ENCODE measurements at places on chromosomes 5 and 9.

DNA sequence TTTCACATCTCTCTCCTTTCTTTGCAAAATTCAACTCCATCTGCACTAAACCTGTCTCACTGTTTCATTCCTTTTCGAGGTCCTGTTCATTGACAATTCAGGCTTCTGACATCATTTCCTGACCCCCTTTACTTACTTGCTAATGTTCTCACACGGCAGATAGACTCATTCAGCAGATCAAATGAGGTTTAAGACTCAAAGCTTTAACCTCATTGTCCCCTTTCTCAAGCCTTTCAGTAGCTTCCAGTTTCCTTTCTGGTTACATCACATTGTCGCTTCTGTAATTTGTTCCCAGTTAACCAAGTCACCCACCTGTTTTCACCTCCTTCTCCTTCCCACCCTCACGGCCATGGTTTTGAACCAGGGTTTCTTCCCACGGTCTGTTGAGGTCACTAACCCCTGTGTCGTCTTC, 143.4 kb upstream of the OTULINL start:
- DNase-seq, result no peak

- no peak for DNase-seq
Measured at GRCh38 chr5:109486200-109486804, 76.5 kb upstream of the PJA2 start.

DNA sequence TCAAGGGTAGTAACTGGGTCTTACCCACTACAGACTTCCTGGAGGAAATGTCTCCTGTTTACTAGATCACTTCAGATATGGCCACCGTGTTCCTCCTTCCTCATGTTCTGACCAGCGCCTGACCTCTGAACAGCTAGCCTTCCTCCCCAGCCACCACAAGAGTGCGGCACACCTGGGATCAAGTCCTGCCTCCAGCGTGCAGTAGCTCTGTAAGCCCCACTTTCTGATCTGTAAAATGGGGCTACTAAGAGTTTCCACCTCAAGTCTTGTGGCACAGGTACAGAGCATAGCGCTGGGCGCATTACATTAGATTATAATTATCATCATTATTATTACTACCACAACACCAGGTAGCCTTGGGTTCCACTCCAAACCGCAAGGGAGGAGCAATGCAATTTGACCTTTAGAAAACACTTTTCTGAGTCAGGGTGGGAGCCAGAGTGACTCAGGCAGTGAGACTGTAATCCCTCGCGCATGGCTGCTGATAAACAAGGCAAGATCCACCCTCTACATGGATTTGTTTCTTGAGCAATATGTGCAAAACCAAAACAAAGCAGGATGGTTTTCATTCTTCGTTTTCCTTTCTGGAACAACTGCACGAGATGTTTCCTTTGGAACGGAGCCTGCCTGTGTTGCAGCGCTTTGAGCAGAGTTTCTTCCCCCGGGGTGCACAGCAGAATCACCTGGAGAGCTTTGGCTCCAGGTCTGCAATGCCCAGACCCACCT, 65.0 kb upstream of the ANGPTL2 start:
- no peak for DNase-seq

DNA sequence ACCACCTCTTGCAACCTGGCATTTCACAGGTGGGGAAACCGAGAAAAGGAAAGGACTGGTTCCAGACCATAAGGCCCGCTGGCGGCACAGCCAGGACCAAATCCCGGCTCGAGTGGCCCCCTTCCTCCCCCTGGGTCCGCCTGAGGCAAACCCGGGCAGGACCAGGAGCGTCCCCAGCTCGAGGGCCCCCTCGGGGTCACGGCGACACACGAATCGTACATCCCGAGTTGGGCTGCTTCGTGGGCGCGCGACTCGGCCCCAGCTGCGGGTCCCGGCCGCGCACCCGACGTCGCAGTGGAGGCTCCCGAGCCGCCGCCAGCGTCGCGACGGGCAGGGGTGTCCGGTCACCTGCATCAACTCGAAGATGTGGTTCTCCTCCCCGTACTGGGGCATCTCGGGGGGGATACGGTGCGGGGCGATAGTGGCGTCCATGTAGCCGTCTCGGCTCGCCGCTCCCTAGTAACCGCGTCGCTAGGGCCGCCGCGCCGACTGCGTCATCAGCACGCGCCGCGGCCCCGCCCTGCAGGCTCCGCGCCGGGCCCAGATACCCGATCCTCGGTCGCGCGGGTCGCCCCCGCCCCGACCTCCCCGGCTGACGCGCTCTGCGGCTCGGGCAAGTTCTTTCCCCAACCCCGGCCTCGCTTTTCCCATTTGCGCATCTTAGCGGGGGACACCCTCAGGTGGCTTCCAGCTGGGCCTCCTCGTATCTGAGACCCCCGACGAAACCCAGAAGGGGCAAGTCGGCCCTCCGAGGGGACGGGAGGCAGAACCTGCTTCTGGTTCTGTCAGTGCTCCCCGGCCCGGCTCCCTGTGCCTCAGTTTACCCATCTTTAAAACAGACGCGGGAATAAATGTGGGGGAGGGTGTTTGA, at the start of gene AK8:
TSS of gene AK8 (minus strand) at position 461 of the 871 bp plus-strand sequence. CDS start at position 432, 29 bp downstream.
- DNase-seq, result peak; percentile 71

GRCh38 chr9:129934041-129934591, 98.9 kb downstream of the USP20 start:
- no peak for DNase-seq

- no peak for DNase-seq
Measured at GRCh38 chr5:28810751-28811136, 1772.4 kb upstream of the CDH9 start.

- DNase-seq, result no peak
Measured at GRCh38 chr5:57524348-57525060, 41.9 kb upstream of the ACTBL2 start.

GRCh38 chr9:133375116-133375723, 640 bp downstream of the SURF4 start:
- DNase-seq, result peak; percentile 46

DNA sequence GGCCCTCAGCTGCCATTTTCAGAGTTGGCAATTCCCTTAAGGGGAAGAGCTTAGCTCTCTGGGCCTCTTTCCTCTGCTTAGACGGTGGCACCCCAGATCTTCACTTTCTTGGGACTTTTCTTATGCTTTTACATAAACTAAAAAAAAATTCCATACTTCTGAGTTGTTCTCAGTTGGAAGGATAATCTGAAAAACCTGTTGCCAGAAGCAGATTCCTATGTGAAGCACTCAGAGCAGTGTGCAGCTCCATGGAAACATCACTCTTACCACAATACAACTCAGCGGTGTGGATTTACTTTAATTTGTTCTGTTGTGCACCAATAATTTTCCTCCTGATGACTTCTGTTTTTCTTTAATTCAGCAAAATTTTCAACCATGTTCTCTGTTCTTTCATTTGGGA, 44.1 kb upstream of the MROH2B start:
- DNase-seq, result no peak

DNA sequence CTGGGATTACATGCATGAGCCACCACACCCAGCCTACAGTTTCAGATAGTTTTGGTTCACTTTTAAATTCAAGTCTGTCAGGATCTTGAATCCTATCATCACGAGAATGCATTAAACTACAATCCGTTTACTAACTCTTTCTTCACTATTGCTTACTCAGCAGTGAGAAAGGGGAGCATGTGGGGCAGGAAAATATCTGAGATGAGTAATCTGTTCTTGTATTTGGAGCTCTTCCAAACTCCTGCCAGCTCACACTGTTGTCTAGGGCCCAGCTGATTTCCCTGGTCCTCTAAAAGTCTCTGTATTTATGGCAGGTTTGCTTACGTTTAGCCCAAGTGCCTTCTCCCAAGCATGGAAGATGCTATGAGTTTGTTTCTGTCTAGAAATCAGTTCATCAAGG, 152.2 kb downstream of the FGF18 start:
- no peak for DNase-seq

GRCh38 chr9:101897196-101897595, 158.7 kb upstream of the GRIN3A start:
- no peak for DNase-seq

- no peak for DNase-seq
Measured at GRCh38 chr5:133947431-133947841, 21.0 kb downstream of the C5orf15 start.

- peak; percentile 61 for DNase-seq
Measured at GRCh38 chr5:132747616-132748440, 602 bp downstream of the CCNI2 start.

- no peak for DNase-seq
Measured at GRCh38 chr5:18792145-18792544, 1157.9 kb downstream of the TAF11L14 start.

GRCh38 chr5:103915081-103915480, 352.5 kb upstream of the NUDT12 start:
- DNase-seq, result no peak

GRCh38 chr9:124228516-124228915, 29.2 kb upstream of the NEK6 start:
- DNase-seq, result no peak

DNA sequence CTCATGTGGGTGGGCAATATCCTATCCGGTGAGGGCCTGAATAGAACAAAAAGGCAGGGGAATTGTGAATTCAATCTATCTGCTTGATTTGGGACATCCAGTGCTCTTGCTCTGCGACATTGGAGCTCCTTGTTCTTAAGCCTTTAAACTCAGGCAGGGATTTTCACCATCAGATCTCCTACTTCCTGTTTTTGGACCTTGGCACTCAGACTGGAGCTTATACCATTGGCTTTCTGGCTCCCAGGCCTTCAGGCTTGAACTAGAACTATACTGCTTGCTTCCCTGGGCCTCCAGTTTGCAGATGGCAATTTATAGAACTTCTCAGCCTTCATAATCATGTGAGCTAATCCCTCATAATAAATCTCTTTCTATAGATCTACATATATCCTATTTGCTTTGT, 134.3 kb upstream of the CLINT1 start:
- DNase-seq, result no peak

DNA sequence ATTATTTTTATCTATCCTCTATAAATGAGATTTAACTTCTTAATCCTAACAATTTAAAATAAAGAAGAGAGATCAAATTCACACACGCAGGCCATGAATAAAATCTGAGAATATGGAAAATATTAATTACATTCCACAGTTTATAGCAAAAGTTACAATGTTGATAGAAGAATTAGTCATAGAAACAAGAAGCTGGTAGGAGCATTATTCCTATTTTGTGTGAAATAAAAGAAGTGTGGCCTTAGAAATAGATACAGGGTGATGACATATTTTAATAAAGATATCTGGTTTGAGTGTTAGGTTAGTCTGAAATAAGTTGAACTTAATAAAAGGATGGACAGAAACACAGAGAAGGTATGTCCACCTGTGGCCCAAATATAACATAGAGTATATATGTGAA, 790.4 kb upstream of the NUDT12 start:
- no peak for DNase-seq

GRCh38 chr9:112408275-112408674, 28.4 kb downstream of the HSDL2 start:
- DNase-seq, result no peak

DNA sequence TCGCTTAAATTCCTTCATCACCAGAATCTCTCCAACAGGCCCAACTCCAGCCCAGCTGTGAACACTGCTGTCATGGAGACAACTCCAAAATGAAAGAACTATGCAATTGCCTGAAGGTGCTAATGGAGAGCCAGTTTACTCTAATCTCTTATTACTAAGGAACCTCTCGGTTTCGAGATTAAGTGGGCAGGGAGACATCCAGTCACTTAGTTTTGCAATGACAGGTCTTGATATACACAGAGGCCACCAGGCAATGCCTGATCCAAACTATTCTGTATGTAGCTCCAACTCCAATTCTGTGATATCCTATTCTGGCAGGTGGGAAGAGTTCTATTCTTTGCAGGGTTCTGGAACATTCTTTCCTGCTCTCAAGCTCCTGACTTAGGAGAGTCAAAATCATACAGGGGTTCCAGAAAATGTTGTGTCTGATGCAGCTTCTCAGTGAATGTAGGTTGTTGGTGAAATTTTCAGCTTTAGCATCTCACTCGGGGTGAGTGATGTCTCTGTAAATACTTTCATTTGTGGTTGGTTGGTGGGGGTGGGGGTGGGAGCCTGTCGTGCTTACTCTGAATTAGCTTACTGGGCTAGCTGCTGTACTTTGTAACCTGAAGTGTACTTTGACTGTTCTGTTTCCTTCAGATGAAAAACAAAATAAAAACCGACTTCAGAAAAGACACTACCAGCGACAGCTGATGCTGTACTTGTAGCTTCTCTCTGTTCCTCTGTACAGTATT, 170.9 kb downstream of the PALM2AKAP2 start:
- DNase-seq, result no peak

DNA sequence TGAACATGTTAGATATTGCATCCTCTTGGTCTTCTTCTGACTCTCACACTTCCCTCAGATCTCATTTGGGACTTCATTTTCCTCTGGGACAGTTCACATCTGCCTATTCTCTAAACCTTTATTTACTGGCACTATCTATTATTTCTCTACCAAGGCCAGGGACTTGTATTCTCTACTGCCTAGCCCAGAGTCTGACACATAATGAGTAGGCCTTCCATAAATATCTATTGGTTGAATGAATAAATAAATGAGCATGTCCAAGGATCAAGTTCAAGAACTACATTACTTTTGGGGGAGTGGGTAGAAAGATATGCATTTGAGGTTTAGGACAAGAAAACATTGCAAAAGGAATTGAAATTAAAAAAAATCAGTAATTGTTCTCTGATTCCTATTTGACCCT, 250.3 kb downstream of the TRIM32 start:
- no peak for DNase-seq

DNA sequence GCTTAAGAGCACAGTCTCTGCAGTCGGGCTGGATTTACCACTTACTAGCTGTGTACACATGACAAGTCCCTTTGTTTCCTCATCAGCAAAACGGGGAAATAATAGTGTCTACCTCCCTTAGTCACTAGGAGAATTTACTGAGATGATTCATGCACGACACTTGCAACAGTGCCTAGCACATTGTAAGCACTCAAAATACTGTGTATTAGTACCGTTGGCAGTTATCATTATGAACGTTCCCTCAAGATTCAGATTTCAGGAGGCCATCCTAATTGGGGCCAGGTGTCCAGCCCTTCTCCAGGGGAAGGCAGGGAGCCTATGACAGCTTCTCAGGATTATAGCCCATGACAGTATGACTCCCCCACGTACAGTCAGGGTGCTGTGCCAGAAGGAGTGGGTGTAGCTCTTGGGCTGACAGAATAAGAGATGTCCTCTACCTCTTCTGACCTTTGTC, 164.3 kb downstream of the DOCK2 start:
- DNase-seq, result no peak

- no peak for DNase-seq
Measured at GRCh38 chr9:77194423-77194822, 17.1 kb downstream of the VPS13A start.

Measured in T-helper 1 cell (primary cell).